ENCODE measurements at places on chromosomes 5 and 9.

- no peak for DNase-seq
These were observed 252.6 kb downstream of the ADAMTSL1 start for GRCh38 chr9:18726546-18726945.

DNA sequence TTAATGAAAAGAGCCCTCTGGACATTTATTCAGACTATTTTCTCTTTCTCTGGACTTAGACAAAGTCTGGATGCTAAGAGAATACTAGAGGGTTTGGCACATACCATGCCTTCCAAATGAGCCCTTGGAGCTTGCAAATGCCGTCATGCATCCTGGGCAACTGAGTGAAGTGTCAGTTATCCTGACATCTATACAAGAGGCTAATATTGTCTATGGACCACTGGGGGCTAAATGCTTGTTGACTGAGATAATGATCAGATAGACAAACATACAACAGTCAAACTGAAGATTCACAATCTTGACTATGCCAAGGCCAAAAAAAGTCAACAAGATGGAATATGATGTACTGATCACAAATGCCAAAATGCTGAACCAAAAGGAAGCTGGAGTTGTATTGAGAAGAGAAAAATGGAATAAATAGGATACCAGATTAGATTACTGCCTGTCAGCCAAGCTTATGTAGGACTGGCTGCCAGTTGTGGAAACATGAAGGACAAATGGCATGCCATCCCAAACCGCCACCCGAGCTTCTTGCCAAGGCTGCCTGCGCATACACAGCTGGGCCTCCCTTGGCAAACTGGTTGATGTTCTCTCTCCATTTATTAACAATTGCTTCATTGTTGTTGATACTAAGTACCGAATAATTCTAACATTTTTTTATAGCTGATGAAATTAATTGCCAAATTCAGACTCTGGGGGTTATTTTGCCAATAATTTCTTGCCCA is 240.1 kb upstream of the GRAMD2B start:
- no peak for DNase-seq

GRCh38 chr5:1508659-1509290 is 15.0 kb downstream of the LPCAT1 start:
- no peak for DNase-seq

DNA sequence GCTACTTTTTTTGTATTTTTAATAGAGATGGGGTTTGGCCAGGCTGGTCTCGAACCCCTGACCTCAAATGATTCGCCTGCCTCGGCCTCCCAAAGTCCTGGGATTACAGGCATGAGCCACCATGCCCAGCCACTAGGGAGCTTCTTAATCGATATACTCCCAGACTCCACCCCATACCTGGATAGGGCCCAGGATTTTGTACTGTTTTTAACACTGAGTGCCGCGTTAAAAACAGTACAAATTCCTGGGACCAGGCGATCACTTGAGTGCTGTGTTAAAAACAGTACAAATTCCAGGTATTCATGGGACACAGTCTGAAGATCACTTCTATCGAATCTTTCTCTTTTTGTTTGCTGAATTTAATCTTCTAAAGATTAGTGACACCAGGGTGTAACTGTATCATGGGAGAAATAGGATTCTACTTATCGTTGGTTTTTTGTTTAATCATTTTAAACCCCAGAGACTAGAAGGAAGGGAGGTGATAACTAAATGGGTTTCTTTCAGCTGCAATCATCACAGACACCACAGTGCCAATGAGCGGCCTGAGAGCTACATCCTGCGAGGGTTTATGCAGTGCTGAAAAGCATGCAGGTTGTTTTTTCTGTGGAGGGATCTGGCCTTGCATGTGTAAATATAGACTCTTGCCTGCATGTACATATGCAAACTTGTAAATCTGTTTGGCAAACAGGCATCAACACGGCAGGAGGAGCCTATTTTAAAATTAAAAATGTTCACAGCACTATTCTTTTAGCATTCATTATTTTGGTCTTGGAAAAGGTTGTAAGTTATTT is 303.8 kb upstream of the WWC1 start:
- no peak for DNase-seq

- no peak for DNase-seq
These were observed 188.7 kb downstream of the FBXL17 start for GRCh38 chr5:108193021-108193795.

DNA sequence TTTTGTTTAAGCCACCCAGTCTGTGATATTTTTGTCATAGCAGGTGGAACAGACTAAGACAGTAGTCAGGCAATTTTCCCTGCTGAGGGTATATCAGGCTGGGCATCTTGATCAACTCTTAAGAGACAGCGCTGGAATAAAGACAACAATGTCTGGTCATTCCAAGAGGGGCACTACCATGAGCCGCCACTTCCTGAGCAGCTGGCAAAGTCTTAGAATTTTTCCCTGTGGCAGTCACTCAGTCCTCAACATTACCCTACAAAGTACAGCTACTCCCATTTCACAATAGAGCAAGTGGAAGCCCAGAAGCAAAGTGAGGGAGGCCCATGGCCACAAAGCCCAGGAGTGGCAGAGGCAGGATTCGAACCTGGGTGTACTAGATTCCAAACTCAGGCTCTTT is 74.8 kb downstream of the SH3PXD2B start:
- DNase-seq: no peak
